Fibroblast of lung (primary cell): ENCODE measurements at places on chromosomes 3 and 15. TPM values are rescaled to one million over a fixed set of nuclear protein-coding genes. Genes with fewer than 3 reads are reported as not detected.

DNA sequence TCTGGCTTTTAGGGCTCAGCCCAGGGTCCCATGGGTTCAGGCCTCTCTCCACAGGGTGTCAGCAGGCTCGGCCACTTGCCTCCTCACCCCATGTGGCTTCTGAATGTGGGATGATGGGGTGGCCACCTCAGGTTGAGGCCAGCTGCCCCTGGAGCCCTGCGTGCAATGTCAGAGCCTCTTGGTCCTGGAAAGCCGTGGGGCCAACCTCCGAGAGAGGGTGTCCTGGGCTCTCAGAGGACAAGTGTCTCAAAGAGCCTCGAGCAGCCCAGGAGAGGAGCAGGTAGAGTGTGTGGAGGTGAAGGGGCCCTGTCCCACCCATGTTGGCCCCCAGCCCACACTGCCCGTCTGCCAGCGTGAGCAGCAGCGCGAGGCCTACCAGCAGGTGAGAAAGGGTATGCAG, 86.0 kb downstream of the PLXNA1 start:
- no peak for DNase-seq

DNA sequence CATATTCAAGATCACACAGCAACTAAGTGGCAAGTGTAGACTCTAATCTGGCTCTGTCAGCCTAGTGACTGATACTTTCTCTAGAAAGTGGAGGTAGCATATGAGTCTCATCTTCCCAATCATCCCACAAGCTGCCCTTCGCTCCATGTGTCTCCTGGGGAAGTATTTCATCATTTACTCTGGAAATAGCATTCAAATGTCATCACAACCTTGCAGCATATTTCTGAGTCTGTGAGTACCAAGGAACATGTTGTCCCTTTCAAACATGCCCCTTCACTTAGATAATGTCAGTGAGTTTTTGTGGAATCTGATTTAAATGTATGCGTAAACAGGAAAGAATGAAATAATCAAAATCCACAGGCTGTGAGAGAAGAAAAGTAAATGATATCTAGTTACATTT, 322.9 kb downstream of the SLC9A9 start:
- peak; percentile 71 for DNase-seq

GRCh38 chr15:66131200-66131599, 122.3 kb downstream of the MEGF11 start:
- no peak for DNase-seq

DNA sequence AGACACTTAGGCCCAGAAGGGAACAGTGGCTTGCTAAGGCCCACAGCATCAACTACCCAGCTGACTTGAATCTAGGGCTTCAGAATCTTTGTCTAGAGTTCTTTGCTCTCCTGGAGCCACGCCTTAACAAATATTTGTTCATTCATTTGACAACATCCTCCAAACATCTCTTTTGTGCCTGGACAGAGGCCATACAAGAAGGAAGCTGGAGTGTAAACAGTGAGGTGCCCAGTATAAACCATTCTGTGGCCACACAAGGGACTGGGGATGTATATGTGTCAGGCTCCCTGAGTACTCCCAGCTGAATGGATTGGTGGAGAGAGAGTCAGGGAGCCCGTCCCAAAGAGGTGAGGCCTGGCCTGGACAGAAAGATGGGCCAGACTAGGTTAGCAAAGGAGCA, 3.4 kb downstream of the CIB2 start:
- no peak for DNase-seq

DNA sequence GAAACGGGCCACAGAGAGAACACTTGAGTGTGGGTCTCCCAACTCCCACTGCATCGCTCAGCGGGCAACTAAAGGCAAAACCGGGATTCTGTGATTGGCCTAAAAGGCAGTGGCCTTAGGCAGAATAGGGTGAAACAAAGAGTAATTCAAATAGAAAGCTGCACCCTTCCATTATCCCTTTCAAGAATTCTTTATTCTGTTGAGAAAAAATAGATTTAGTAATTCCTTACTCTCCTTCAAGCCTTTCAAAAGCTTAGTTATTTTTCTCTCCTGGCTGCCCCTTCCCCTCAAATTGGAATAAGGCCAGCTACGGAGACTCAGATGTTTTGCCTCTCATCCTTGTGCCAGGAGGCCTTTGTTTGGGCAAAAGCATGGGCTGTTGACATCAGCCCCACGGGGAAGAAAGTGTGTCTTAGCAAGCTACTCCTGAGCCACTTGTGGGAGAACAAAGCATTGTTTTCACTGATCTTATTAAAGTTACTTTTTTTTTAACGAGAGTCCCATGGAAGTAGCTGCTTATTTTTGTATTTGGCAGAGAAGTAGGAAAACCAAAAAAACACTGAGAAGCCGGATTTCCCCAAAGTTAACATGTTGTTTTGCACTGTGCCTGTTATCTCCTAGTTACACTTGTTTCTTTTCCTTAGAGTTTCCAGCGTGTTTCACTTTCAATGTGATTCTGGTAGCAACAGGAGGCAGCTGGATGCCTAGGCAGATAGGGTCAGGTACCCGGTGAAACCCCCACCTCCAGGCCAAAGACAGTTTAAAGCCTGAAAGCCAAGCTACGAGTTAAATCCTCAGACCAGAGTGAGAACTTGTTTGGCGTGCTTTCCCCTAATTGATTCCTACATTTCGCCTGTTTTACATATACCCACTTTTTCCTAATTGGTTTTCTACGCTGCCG, 2.2 kb downstream of the ST6GAL1 start:
- no peak for DNase-seq

DNA sequence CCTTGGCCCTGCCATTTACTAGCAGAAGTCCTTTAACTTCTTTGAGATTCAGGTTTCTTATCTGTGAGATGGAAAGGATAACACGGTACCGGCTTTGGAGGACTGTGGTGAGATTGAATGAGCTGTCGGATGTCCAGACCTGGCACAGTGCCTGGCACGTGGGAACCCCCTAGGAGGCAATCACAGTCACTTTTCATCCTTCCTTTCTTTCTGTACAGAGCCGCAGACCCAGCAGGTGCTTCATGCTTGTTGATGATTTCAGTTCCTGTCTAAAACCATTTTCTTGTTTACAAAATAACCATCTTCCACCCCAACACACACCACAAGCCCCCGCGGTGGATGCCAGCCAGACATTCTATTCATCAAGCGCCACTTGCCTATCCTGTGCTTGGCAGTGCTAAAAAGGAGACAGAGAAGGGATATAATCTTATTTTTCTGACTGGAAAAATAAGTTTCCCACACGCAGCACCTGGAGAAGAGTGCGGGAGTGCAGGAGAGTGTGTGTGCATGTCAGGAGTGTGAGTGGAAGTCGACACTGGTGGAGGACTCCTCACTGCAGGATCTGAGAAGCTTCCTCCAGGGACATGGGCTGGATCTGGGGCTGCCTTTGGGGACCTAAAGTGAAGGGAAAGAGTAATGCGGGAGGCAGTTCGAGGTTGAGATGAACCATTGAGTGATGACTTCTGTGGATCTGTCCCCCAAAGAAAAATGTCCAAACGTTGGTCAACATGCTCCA, 85.7 kb downstream of the ST6GAL1 start:
- no peak for DNase-seq

- no peak for DNase-seq
Measured at GRCh38 chr3:172012775-172013174, 26.6 kb upstream of the FNDC3B start.

DNA sequence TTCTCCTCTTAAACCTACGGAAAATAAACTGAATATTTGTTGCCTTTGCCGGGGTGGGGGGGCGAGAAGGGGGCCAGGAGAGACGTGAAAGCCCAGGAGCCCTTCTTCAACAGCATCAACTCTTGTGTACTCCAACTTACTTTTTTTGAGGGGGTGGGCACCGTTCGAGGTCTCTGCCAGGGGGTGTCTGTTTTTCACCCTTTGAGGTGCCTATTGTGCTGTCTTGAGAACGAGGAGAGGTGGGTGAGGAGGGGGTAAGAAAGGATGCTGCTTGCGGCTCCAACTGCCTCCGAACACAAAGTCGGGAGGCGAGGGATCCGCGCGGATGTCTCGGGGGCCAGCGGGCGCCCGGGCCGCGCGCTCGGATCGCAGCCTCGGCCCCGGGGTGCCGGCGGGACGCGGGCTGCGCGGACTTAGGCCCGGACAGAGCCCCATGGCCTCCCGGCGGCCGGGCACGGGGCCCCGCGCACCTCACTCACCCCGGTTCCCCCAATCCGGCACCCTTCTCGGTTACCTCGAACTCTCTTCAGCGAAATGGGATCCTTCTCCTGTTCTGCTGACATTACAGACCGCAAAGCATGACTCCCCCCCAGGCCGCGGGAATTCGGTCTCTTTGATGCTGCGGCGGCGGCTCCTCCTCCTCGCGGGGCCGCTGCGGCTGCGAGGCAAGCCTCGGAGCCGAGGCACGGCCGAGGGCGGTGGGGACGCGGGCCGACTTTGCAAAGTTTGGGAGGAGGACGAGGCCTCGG, 650 bp downstream of the PYGO1 start:
- DNase-seq: peak; percentile 53

- DNase-seq: peak; percentile 81
Measured at GRCh38 chr3:25155652-25156471, 272.2 kb upstream of the RARB start.

DNA sequence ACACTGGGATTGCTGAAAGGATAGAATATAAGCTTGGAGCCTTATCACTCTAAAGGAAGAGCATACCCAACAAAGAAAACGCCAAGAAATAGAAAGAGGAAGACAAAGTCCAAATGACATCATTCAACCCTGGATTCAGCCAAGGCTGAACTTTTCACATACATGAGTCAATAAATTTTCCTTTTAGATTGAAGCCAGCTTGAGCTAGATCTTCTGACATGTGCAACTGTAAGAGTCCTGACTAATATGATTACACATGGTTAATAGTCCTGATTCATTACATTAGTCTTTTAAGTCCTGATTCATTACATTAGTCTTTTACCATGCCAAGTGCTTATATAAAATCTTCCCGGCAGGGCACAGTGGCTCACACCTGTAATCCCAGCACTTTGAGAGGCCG, 13.6 kb upstream of the DENND6A start:
- DNase-seq: peak; percentile 88

- DNase-seq: peak; percentile 74
Measured at GRCh38 chr3:106299300-106300098, 430.7 kb upstream of the CBLB start.

DNA sequence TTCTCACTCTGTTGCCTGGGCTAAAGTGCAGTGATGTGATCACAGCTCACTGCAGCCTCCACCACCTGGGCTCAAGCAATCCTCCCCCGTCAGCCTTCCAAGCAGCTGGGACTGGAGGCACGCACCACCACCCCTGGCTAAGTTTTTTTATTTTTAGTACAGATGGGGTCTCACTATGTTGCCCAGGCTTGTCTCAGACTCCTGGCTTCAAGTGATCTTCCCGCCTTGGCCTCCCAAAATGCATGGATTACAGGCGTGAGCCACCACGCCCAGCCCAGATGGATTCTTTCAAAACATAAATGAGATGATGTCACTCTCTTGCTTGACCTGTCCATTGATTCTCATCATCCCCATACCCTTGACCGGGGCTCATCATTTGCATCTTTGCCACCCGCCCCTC, 72.6 kb upstream of the SLC6A6 start:
- no peak for DNase-seq

DNA sequence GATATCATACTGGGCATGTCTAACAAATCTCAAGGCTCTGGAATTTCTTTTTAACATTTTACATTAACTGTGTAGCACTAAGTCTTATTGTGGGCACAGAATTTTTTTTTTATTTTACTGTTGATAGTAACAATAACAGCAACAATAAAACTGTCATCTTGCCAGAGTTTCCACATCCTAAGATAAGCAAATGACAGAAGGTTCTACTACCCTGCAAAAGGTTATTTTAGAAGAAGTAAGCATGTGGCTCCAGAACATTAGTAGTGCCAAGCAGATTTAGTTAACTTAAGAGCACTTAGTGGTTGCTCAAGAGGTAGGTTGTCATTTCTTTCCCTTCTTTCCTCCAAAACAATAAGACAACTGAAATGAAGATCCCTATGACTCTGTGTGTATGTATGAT, 743.0 kb upstream of the CBLB start:
- DNase-seq: peak; percentile 34

DNA sequence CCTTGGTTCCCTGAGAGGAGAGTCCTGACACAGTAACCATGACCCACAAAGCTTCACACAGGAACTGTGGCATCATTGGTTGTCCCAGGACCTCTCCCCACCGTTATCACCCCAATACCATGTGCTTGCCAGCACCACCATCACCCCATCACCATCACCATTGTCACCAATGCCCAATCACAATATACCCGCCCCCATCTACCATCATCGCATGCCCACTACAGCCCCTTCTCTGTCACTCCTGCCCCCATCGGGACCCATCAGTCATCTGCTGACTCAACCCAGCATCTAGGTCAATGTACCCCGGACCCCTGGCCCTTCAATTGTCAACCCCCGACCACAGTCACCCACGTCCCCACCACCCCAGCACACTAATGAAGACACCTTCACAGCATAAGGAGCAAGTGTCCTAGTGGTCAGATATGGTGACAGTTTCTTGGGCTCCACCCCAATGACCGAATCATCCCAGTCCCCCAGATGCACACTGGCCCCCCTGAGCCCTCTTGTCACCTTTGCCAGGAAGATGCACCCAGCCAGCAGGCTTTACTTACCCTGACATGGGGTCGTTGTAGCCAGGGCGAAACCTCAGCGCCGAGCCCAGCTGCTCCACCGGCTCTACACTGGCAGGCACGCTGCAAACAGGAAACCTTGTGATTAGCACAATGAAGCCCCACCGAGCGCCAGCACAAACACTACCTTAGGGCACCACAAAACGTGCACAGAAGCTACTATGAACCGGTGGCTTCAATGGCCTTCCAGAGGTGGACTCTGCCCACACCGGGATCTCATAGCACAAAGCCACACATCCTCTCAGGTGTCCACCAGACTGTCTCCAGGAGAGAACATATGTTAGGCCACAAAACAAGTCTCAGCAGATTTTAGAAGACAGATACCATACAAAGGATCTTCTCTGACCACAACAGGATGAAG, 25.1 kb downstream of the SHISA5 start:
- no peak for DNase-seq

DNA sequence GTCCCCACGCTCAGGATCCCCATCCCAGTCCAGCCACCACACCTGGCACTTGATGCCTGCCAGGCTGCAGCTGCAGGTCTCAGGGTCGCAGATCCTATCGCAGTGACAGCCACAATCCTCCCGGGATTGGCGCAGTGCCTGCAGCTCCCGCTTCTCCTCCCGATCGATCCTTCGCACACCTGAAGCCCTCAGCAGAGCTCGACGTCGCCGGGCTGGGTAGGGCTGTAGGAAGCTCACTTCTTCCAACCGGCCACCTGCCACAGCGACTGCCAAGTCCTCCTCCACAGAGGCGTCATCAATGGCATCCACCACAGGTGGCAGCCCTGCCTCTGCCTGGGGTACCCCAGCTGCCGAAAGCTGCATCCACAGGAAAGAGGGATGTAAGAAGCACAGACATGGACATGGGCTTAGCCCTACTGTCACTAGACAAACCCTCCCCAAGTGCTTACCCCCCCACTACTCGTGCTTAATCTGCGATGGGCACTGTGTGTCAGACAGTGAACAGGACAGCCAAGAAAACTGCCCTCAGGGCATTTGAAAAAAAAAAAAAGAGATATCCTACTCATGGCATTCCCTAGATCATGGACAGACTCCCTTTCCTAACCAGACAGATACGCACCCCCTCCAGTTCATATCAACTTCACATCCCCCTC, 9.2 kb downstream of the CSRNP1 start:
- no peak for DNase-seq

GRCh38 chr3:33032938-33033337, 64.0 kb downstream of the GLB1 start:
- no peak for DNase-seq

GRCh38 chr3:66980791-66981190, 17.3 kb upstream of the KBTBD8 start:
- DNase-seq: no peak

The GOLGA6L7 gene
- polyA plus RNA-seq: not detected in 2 replicates

The MELTF gene
- 2.0 and 2.7 TPM in 2 replicates for polyA plus RNA-seq

The FMN1 gene
- polyA plus RNA-seq: 7.5 and 12.5 TPM in 2 replicates

The OXTR gene
- polyA plus RNA-seq: 10.4 and 47.2 TPM in 2 replicates

The WWTR1 gene
- polyA plus RNA-seq: 71.5 and 89.4 TPM in 2 replicates
